Motor neuron (in vitro differentiated cells): ENCODE measurements at places on chromosomes 16 and 17.

GRCh38 chr16:52707676-52708337 is 160.9 kb upstream of the TOX3 start:
- no peak for ATAC-seq

- ATAC-seq: no peak
These were observed 19.3 kb upstream of the TBX2 start for GRCh38 chr17:61380217-61380835.

GRCh38 chr17:393806-394717 is 41.5 kb upstream of the RPH3AL start:
- ATAC-seq: no peak

DNA sequence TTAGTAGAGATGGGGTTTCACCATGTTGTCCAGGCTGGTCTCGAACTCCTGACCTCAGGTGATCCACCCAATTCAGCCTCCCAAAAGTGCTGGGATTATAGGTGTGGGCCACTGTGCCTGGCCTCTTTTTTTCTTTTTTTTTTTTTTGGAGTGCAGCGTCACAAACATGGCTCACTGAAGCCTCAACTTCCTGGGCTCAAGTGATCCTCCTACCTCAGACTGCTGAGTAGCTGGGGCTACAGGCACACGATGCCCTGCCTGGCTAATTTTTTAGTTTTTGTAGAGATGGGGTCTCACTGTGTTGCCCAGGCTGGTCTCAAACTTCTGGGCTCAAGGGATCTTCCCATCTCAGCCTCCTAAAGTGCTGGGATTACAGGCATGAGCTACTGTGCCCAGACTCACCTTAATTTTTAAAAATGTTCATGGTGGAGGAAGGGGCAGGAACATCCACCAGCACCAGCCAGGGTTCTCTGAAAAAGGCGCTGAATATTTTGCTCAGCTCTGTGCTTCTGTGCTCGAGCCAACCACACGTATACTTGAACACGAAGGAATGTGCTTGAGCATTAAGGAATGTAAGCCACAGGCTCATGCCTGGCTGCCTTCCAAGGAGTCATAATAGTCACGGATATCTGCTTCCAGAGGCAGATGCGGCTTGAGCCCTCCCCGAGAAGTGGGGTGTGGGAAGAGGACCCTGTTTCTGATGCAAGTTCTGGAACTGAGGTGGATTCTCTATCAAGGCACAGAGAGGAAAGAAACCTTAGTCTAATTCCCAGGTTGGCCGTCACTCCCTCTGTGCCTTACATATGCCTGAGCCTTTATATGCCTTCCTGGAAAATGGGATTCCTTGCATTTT is 65.5 kb upstream of the CREBBP start:
- no peak for ATAC-seq

GRCh38 chr16:8812162-8812843 is 14.7 kb downstream of the PMM2 start:
- no peak for ATAC-seq

- ATAC-seq: no peak
These were observed 7.2 kb downstream of the CPPED1 start for GRCh38 chr16:12796498-12796897.

DNA sequence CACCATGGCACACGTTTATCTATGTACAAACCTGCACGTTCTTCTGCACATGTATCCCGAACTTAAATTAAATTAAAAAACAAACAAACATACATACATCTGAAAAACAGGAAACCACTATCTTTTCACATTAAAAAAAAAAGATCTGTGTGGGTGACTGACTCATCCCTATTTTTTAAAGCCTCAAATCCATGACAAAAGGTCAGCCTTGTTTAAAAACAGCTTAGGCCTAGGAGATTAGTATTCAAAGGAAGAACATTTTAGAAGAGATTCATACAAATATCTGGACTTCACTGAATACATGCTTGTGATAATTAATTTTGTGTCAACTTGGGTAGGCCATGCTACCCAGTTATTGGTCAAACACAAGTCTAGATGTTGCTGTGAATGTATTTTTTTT is 4.7 kb upstream of the PRKAR1A start:
- no peak for ATAC-seq

- ATAC-seq: no peak
These were observed 418.9 kb upstream of the MAF start for GRCh38 chr16:80019395-80019794.

DNA sequence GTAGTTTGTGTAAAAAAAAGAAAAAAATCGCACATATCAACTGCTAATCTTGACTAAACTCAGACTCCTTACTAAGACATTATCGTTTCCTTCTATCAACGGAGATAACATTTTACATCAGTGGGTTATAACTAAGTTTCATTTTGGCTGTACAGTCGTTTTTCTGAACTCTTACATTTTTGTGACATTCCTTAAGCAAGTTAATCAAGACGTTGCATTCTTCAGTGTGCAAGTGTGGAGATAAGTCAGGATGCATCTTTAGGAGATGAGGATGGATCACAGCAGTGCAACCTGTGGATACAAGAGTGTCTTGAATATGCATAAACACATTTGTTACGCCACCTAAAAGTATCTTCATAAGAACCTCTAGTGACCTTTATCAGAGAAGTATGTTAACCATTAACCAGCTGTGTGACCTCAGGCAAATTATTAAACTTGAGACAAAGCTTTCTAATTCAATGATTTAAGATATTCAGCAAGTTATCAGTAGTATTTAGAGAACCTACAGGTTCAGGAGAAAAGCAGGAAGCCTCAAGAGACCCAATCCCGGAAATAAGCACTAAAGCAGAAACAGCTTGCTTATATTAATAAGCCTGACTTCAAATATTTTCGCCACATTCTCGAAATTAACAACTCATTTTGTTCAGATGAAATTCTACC is 9.4 kb downstream of the CMC2 start:
- ATAC-seq: no peak

GRCh38 chr17:27457360-27457715 is 1.1 kb downstream of the KSR1 start:
- ATAC-seq: no peak

GRCh38 chr17:70067134-70067533 is 7.9 kb upstream of the KCNJ16 start:
- ATAC-seq: no peak

GRCh38 chr16:65200156-65200773 is 78.4 kb upstream of the CDH11 start:
- ATAC-seq: no peak

DNA sequence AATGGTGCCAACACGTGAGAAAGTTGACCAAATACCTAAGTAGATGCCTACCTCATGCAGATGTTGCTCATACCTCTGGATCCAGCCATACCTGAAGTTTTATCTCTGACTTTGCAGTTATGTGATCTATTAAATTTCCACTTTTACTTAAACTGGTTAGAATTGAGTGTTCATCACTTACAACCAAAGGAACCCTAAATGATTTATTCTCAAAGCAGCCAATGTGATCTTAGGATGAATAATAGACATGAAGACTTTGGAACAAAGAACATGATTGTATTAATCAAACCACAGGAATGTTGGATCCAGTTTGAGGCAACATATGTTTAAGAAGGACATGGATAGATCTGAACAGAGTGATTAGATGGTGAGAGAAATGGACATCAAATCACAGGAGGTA is 68.7 kb downstream of the IRX6 start:
- no peak for ATAC-seq

GRCh38 chr16:17126156-17126555 is 344.6 kb downstream of the XYLT1 start:
- ATAC-seq: peak; percentile 81
